ENCODE measurements at places on chromosomes 13 and 19.

DNA sequence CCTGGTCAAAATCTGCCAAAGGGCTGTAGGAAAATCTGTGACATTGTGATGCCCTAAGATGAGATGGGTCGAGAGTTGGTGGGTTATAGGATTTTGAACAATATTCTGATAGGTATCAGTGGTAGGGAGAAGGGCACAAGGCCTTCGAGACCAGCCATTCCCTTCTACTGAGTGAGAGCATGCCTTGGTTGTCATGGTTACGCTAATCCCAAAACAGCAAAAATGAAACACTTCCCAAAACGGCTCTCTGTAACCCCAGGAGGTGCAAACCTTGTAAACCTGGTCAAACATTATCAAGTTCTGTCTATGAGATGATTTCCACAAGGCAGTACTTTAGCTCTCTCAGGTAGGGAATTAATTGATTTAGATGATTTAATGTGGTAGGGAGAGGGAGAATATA lies 158.7 kb upstream of the RNF113B start:
- DNase-seq, result no peak

DNA sequence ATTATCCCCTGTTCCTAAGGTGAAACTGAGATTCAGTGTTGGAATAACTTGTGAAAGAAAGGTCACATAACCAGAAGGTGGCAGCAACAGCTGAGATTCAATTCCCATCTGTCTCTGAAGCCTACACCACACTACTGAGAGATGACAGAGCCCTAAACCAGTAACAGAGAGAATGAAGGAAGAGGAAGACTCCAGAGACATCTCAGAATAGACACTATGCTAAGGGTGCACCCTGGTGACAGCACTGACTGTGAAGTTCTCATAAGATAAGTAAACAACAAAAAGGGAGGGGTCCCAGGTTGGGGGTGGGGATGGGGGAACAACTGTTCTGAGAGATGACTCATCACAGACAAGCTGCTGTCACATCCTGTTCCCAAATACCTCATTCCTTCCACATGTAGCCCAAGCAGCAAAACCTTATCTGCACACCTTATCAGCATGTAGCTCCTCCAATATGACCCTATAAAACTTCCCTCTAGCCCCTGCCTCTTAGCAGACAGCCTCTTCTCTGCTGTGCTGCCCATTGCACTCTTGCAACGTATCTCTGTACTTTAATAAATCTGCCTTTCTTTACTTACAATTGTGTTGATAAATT lies 46.5 kb downstream of the UTP14C start:
- DNase-seq, result peak; percentile 24

DNA sequence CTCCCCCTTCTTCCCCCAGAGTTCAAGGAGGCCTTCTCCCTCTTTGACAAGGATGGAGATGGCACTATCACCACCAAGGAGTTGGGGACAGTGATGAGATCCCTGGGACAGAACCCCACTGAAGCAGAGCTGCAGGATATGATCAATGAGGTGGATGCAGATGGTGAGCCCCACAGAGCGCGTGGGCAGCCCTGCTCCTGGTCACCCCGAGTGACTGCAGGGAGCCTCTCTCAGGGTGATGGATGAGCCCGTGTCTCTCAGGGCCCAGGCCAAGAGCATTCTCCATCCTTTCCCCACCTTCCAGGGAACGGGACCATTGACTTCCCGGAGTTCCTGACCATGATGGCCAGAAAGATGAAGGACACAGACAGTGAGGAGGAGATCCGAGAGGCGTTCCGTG lies 7.0 kb downstream of the CALM3 start:
- no peak for DNase-seq

GRCh38 chr13:91133941-91134802 lies 213.3 kb upstream of the MIR17HG start:
- DNase-seq, result peak; percentile 29

GRCh38 chr13:20119960-20120359 lies 40.9 kb downstream of the GJA3 start:
- DNase-seq, result no peak

- no peak for DNase-seq
These were observed 17.1 kb downstream of the PLEKHF1 start for GRCh38 chr19:29682236-29682895.

DNA sequence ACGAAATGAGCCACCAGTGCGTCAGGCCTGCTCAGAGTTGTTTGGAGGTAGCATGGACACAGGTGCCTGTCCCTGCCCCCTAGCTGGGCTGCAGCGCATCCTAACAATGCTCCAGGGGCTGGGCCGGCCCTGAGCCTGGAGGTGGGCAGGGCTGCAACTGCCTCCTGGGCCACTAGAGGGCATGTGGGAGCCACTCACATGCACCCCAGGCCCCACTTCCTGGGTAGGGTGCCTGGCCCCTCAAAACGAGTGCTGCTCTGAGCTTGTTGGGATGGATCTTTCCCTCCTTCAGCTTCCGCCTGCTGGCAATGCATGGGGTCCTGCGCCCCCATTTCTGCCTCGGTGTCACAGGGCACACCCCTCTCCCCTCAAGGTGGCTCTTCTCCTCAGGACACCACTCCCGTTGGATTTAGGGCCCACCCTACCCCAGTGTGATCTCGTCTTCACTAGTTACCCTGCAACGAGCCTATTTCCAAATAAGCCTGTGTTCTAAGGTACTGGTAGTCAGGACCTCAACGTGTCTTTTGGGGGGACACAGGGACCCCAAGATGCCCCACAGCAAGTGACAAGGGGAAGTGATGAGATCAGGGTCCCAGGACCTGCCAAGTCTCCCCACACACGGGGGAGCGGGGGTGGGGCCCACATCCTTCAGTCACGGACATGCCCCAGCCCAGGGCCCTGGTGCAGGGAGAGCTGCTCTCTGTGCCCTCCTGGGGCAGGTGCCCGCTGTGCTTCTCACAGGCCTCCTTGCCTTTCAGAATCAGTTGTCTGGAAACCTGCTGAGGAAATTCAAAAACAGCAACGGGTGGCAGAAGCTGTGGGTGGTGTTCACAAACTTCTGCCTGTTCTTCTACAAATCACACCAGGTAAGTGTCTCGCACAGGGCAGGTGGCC lies 131.3 kb downstream of the STK24 start:
- DNase-seq, result peak; percentile 87

DNA sequence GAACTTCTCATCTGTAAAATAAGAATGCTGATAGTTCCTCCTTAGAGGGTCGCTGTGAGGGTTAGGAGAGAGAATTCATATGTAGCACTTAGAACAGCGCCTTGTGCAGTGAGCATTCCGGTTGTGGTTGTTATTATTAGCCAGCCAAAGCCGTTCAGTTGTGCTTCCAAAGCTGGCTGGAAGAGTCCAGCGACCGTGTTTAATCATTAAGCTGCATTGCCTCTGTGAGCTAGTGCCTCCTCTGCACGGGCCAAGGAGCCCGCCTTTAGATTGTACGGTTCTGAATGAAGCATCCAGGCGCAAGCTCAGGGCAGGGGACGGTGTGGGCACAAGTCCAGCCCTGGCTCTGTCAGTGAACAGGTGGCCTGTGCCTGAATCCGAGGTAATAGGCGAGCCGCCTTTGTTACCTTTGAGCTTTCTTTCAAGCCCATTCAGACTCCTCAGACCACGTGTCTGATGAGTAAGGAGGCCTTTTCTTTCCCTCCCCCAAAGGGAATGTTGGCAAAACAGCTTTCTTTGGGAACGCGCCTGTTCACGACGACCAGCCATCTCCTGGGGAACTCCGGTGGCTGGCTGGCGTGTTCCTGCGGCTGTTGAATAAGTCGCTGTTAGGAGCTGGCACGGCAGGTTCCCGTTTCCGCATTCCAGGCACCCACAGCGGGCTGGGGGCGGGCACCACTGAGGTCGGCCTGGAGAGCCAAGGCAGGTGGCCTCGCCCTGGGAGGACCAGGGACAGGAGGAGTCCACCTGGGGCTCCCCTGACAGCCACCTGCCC lies 25.1 kb downstream of the SIPA1L3 start:
- peak; percentile 15 for DNase-seq

DNA sequence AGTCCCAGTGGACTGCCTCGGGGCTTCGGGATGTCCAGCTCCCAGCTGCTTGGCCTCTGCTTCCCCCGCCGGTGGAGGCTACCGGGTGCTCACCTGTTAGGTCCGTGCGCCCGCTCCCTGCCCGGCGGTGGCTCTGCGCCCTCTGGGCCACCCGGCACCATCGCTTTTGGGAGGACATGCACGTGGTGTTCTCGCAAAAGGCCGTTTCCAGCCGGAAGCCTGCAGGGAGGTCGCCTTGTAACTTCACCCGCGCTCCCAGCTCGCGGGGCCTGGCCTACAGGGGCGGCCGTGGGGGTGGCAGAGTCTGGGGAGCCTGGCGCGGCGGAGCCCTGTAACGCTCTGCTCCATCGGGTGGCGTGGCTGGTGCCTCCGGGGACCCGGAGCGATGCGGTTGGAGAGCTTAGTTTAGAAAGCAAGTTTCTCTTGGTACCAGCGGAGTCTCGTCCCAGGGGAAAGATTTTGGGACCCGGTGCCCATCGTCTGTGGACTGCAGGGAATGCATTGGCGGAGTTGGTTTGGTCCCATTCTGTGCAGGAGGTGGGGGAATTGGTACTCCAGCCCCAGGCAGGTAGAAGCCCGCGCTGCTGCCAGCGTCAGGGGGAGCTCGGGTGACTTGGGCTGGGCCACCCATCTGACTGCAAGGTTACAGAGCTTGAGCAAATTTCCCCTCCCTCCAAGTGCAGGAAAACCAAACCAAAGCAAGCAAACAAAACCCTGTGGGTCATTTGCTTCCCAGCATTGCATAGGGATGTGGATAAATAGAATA lies 673 bp downstream of the SPATA13 start:
- DNase-seq, result peak; percentile 48

DNA sequence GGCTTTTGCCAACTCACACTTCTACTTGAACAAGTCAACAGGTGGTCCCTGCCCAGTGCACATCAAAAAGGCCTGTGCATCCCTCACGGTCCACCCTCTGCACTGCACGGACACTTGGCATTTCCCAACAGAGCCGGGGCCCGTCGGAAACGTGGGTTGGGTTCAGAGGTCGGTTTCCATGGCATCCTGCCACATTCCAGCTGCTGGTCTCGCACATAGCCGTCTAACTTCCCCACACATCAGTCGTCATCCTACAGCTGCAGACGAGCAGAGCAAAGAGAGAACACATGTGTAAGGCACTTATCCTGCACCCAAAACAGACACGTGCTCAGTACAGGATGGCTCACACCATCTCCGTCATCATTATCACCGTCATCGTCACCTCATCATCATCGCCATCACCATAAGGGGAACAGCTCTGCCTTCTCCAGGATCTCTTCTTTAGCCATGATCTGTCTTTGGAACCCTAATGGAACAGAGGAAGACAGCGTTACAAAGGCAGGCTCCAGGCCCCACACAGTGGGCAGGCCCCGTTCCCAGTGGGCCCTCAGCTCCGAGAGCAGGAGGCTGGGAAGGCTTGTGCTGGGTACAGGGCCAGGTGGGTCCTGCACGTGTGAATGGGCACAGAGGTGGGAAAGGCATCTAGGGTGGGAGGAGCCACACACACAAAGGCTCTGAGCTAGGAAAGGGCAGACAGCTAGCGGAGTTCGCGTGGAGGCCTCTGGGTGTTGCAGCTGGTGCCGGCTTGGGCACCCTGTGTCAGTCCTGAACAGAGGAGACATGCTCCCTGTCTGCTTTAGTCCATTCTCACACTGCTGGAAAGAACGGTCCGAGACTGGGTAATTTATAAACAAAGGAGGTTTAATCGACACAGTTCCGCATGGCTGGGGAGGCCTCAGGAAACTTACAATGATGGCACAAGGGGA lies 170.8 kb upstream of the SOX1 start:
- DNase-seq, result no peak

GRCh38 chr19:55679343-55680257 lies 4.6 kb downstream of the EPN1 start:
- peak; percentile 42 for DNase-seq

DNA sequence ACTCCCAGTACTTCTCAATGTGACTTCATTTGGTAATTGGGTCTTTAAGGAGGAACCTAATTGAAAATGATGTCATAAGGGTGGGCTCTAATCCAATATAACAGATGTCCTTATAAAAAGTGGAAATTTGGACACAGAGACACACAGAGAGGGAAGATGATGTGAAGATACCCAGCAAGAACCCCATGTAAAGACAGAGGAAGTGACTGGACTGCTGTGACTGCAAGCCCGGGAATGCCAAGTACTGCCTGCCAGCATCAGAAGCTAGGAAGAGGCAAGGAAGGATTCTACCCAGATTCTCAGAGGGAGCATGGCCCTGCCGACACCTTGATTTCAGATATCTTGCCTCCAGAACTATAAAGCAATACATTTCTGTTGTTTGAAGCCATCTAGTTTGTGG lies 239.3 kb downstream of the KCTD12 start:
- no peak for DNase-seq

- DNase-seq, result no peak
These were observed 246.9 kb downstream of the DNAJC15 start for GRCh38 chr13:43270130-43270830.

DNA sequence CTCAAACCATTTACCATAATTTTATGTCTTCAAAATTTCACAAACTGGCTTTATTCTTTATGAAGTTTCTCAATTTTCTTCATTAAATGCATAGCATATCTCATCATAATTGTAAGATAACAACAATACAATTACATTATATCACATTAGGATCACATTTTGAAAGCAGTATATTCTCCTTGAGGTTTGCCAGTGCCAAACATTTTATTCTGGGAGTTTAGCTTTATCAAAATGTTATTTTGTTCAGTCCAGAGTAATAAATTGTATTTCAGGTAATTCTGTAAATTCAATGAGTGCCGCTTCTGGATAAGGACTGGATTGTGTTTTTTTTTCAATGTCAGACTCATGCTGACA lies 234.6 kb upstream of the MIR17HG start:
- no peak for DNase-seq

DNA sequence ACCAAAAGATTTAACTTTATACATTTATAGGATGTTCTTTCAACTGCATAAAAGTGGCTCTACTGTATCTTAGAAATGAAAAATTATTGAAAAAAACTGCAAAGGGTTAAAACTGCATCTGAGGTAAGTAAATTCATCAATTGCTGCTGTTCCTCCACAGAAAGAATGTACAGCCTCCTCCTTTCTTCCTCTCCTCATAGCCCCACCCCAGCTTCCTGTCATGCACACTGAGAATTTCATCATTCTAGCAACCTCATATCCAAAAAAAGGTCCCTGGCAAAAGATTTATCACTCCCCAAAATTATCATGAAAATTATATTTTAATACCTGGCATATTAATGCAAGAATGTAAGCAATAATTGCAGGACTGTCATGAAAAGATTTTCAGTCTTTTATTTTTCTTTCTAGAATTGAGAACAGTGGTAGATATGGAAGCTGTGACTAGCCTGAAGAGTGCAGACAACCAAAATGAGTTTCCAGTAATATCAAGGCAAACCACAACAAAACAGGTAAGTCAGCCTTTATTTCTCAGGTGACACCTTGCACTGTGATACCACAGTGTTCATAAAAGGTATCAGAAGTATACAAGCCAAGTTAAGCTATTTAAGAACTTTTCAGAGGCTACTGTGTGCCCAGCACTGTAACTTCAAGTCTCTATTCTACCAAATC lies 110.8 kb downstream of the SUCLA2 start:
- DNase-seq, result peak; percentile 12

GRCh38 chr13:33263976-33264619 lies 21.5 kb downstream of the STARD13 start:
- no peak for DNase-seq

DNA sequence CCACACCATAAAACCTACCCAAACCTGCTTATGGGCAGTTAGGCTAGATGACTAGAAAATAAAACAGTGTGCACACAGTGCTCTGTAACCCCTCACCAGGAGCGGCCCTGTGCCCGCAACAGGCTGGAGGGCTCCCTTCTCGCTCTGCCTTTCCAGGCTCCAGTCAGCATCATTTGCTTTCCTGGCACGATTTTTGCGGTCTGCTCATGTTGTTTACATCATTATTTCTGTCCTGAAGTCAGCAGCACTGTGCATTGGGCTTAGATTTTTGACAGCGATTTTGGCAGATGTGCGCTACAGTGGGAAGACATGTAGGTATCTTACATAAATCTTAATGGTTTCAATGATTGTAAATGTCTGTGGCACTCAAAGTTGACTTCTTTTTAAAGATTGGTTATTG lies 344.0 kb downstream of the MTUS2 start:
- no peak for DNase-seq
